ENCODE measurements at places on chromosomes 13 and 19.
A peak's percentile ranks its signal among the peaks of the same experiment; 100 is the strongest.

- DNase-seq: no peak
Measured at GRCh38 chr13:50226515-50227155, 211.4 kb downstream of the KCNRG start.

GRCh38 chr19:47280183-47280797, 5.6 kb downstream of the INAFM1 start:
- DNase-seq: peak; percentile 53

DNA sequence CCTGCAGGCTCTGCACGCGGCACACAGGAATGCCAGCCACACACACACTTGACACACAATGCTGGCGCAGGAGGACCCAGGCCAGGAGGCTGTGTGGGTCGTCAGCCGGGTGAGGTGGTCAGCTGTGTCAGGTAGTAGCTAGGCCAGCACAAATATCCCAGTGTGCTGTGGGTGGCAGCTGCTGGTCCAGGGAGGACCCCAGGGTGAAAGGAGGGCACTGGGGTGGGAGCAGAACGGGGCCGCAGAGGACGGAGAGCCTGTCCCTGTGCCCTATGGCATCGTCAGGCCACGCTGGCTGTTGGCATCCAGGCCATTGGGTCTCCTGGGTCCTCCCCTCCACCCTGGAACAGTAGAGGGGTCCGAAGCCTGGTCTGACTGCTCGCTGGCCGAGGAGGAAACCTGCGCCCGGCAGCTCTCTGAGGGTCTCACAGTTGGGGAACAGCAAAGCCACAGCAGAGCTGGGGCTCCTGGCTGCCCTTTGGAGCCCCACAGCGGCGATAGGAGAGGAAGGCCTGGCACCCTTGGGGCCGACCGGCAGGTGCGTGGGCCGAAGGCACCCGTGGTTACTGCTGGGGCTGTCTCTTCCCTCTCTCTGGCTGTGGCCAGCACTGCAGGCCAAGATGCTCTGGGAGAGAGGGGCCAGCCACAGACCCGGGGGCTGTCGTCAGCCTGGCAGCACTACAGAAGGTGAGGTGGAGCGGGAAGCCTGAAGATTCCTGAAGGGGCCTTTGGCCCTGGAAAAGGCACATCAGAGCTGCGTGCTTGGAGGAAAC, 27.3 kb downstream of the C13orf46 start:
- no peak for DNase-seq

DNA sequence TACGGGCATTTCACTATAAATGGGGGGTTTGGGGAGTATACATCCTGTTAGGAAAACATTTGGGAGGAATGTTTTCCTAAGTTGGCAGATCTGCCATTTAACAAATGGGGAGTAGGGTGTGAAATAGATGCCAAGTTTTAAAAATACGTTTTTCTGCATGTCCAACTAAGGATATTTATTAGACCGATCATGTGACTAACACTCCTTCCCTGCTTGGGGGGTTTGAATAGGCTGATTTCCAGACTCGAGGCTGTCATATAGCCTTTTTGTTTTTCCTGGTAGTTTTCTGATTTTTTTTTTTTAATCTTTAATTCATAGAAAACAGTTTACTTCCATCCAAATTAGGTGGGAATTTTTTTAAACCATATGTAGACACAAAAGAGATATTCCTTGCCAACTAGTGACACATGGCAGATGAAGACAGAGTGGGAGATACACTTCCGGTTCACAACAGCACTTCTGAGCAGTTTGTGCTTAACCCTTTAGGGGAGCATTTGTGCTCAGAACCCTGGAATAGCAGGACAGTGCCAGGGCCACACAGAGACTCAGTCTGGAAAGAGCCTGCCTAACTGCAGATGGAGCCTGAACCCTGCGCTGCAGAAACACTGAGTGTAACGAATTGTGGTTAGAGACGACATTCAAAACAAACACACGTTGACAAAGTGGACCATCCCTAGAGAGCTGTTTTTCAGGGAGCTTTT, 5.6 kb upstream of the GATAD2A start:
- no peak for DNase-seq

- peak; percentile 76 for DNase-seq
Measured at GRCh38 chr19:43526884-43527859, at the start of gene ETHE1. ETHE1 (minus strand) TSS chr19:43527201; CDS start chr19:43527177, 24 bp downstream.

DNA sequence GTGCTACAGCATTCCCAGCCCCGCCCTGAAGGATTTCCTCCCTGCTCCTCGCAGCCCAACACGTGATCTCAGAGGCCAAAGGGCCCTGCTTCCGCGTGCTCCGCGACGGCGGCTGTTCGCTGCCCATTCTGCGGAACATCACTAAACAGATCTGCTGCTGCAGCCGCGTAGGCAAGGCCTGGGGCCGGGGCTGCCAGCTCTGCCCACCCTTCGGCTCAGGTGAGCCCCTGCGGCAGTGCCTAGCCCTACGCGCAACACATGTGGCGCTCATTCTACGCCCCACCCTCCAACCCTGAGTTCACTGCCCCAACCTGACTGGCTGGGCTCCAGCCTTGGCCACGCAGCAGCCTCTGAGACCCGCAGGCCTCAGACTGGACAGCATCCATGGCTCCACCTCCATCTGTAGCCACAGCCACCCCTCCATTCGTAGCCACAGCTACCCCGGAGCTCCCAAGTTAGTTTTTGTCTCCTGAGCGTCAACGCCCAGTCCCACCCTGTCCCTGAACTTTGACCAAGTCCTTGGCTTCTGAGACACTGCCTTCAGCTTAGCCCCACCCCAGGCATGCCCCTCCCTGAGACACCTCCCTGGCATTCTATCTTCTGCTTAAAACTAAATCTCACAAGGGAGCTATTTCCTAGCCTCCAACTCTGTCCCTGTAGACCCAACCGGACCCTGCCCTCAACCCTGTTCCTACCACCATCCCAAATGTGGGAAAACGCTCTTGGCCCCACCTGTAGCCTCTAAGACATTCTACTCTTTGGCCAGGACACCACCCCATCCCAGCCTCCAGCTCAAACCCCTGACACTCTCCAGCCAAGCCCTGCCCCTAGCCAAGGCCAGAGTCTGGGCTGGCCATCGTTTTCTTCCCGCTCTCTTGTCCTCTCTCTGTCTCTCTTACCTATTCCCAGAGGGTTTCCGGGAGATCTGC, 6.4 kb downstream of the LTBP4 start:
- DNase-seq: no peak

- DNase-seq: no peak
Measured at GRCh38 chr19:485583-486236, 10.6 kb upstream of the MADCAM1 start.

DNA sequence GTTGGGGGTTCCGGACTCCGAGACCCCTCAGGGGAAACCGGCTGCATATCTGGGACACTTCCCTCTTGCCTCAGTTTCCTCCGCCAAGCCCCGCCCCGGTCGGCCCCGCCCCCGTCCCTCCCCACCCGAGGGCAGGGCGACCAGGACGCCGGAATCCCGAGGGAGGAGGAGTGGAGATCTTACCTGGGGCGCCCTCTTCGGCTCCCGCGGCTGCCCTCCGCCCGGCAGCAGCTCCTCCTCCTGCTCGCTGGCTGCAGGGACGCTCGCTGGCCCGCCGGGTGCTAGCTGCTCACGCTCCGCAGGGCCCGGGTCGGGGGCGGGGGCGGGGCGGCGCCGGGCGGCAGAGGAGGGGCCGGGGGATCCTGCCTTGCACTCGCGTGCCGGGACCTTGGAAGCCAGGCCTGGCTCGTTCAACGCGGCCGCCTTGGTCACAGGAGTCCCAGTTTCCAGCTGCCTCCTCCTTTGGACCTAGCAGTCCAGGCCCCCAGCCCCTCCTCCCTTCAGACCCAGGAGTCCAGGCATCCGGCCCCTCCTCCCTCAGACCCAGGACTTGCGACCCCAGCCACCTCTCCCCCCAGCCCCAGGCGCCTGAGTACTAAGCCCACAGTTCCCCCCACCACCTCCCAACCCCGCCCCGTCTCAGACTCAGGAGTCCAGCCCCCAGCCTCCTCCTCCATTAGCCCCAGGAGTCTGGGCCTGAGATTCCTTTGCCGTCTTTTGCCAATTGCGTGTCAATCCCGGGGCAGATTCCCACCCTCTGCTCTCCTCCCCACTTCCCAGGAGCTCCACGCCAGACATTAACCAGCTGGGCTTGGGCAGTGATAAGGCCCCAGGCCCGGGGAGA, at the start of gene NTF4:
Gene NTF4 (minus strand): TSS at position 51 of the 844 bp plus-strand sequence. CDS start 2,821 bp downstream, outside the sequence.
- no peak for DNase-seq

DNA sequence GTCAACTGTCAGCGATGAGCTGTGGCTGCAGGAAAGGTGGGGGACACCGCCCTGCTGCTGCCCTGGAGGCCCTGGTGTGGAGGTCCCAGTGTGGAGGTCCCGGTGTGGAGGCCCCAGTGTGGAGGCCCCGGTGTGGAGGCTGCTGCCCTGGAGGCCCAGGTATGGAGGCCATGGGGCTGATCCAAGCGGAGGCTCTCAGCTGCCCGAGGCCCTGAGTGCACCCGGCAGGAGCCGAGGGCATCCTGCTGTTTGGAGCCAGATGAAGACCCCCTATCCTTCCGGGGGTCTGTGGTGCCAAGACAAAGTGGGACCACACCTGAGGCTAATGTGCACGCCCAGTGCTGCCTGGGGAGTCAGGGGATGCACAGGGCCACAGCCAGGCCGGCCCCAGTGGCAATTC, 210.4 kb upstream of the SOX1 start:
- no peak for DNase-seq

DNA sequence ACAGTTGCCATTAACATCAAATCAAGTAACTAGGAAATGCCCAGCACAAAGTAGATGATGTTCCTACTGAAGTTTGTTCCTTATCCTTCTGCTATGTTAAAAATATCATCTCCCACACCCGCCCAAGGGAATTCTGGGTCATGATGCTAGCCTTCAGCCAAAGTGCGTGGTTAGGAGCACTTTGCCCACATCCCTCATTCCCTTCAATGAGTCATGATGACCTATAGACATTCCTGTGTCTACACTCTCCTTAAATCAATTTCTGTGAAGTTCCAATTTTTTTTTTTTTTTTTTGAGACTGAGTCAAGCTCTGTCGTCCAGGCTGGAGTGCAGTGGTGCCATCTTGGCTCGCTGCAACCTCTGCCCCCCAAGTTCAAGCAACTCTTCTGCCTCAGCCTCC, 17.0 kb downstream of the RXFP2 start:
- no peak for DNase-seq

- DNase-seq: no peak
Measured at GRCh38 chr13:110343241-110343865, 36.3 kb downstream of the COL4A2 start.

DNA sequence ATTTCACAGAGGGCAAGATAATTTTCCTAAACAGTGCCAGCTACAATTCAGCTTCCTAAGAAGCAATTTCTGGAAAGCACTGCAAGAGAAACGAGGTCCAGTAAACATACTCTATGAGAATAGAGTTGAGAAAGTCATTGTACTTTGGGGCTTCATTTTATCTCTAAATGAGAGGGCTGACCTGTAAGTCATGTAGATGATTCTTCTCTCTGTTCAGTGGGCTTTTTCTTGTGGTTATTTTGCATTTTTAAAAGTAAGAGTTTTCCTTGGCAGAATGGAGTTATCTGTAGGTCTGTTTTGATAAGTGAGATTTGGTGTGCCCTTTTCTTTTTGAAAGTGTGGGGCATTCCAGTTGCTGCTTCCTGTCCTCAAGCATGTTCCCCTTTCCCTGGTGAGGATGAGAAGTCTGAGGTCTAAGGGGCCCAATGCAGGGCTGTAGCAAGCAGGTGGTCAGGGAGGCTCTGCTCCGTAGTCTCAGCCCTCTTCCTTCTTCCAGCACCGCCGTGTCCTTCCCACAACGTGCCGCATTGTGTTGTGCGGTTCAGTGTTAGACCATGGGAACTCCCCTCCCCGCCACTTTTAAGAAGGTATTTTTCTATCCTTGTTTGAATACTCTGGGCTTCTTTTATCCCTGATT, 86.3 kb downstream of the ARHGEF7 start:
- DNase-seq: no peak

GRCh38 chr19:55580628-55581144, at the start of gene ZNF579:
ZNF579 (minus strand) TSS chr19:55580848; CDS start chr19:55579639, 1,209 bp downstream.
- peak; percentile 68 for DNase-seq

DNA sequence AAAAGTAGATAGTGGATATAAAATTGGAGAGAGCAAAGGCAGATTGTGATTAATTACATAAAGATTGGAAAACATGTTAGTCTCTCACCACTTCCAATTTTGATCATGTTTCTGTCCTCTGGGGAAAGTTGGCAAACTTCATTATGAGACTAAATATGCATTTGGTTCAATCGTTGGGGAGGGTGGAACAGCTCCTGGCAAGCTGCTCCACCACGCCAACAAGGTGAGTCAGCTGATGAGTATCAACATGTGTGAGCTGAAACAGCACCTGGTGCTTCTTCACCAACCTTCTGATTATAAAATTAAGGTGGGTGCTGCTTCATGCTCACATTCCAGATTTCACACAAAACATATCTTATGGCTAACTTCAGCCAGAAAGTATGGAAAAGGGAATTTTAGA, 1784.6 kb downstream of the SLITRK5 start:
- no peak for DNase-seq

GRCh38 chr13:105827111-105827809, 708.2 kb downstream of the EFNB2 start:
- DNase-seq: no peak

DNA sequence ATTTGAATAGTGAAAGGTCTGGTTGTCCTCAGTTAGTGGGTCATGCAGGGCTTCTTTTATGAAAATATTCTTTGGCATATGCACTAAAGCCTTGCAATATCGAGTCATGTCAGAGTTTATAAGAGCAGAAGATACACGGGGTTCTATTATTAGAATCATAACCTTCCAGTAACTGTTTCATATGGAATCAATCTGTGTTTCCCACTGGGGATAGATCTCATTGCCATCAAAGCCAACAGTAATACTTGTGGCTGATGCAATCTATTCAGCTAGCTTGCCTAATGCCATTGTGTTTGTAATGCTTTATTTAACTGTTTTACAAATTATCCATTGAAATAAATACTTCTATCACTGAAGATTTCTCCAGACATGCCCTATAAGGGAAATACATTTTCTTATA, 746.9 kb upstream of the PCDH9 start:
- no peak for DNase-seq

DNA sequence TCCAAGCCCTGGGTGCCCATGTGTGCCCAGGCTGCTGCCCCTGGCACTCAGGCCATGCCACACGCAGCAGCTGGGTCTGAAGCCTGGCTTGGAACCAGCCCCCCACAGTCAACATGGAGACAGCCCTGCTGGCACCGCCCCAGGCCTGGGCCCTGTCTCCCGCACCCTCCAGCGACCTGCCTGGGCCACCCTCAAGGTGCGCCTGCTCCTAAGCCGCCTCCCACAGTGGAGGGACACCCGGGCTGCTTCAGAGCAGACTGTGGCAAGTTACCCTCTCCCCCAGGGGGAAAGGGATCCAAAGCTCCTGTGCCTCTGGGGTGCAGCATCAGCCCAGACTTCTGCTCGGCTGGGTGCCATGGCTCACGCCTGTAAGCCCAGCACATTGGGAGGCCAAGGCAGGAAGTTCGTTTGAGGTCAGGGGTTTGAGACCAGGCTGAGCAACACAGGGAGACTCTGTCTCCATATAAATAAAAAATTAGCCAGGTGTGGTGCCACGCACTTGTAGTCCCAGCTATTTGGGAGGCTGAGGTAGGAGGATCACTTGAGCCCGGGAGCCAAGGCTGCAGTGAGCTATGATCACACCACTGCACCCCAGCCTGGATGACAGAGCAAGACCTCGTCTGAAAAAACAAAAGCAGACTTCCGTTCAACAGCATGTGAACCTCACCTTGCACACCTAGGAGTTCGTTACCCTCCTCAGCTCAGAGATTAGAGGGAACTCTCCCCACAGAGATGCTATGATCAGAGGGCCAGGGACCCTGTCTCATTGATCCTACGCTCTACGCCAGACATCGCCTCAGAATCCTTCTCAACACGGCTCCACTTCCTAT, 15.6 kb downstream of the ELL start:
- no peak for DNase-seq
